Activated CD8-positive, alpha-beta T cell treated with anti-CD3 and anti-CD28 coated beads, Interleukin-2, amount 10 ng/mL, durations not matched to agents 7 days and 5 days (primary cell): ENCODE measurements at places on chromosomes 4 and X. TPM values are rescaled to one million over a fixed set of nuclear protein-coding genes. Genes with fewer than 3 reads are reported as not detected.

STPG2 gene
- total RNA-seq = not detected

KDR gene
- total RNA-seq = not detected

DNA sequence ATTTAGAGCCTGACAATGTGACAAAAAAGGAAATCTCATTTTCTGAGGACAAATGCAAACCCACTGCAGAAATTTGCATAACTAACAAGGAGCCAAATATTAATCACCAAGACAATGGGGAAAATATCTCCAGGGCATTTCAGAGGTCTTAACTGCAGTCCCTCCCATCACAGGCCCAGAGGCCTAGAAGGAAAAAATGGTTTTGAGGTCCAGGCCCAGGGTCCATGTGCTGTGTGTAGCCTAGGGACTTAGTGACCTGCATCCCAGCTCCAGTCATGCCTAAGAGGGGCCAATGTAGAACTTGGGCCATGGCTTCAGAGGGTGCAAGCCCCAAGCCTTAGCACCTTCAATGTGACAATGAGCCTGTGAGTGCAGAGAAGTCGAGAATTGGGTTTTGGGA lies 44.2 kb downstream of the P2RY10 start:
- H3K36me3 ChIP-seq = peaks cover 6% of the 10 kb centered on the region
- no peak overlapping the region for H3K4me3 ChIP-seq
- peaks cover 3% of the 10 kb centered on the region for H3K4me1 ChIP-seq
- H3K27ac ChIP-seq = no peak overlapping the region
- no peaks in the 10 kb centered on the region for H3K27me3 ChIP-seq

DNA sequence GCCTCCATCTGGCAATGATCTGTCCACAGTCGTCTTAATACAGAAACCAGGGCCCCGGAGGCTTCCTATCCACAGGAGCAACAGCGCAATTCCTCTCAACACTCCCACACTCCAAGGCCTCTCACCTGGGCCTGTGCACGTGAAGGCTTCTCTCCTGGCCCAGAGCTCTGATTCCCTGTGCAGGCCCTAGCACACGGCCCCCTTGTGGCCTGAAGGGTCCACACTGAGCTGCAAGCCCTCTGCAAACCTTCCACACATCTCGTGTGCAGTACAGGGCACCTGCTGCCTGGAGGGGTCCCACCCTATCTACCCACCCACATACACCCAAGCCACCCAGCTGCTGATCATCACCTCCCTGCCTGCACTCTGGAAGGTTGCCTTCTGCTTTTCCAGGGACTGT lies 150.1 kb upstream of the NUDT10 start:
- H3K4me3 ChIP-seq = no peak overlapping the region
- H3K27me3 ChIP-seq = no peaks in the 10 kb centered on the region
- H3K27ac ChIP-seq = no peak overlapping the region
- no peak for DNase-seq

DNA sequence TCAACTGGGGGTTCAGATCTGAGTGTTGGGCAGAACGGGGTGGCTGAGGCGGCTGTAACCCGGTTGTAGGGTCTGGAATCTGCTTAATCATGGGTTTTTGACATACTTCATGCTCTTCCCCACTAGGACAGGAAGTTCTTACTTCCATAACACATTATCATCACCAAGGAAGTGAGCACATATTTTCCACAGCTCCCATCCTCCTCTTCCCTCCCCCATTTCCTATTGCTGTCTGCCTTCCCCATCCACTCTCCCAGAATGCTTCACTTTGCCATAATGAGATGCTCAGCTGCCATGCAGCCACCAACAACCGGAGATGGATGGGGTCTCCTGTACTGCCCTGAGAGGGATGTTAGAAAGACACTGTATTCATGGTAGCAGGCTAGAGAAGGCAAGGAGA lies 6.4 kb upstream of the DCUN1D4 start:
- peaks cover 4% of the 10 kb centered on the region for H3K27me3 ChIP-seq
- H3K27ac ChIP-seq = no peak overlapping the region
- no peaks in the 10 kb centered on the region for H3K4me1 ChIP-seq
- DNase-seq = no peak
- no peak overlapping the region for H3K4me3 ChIP-seq
- H3K36me3 ChIP-seq = no peaks in the 10 kb centered on the region
